ENCODE measurements at places on chromosomes 12 and 14.

- no peak for DNase-seq
Measured at GRCh38 chr12:48880647-48881046, 15.0 kb upstream of the RND1 start.

DNA sequence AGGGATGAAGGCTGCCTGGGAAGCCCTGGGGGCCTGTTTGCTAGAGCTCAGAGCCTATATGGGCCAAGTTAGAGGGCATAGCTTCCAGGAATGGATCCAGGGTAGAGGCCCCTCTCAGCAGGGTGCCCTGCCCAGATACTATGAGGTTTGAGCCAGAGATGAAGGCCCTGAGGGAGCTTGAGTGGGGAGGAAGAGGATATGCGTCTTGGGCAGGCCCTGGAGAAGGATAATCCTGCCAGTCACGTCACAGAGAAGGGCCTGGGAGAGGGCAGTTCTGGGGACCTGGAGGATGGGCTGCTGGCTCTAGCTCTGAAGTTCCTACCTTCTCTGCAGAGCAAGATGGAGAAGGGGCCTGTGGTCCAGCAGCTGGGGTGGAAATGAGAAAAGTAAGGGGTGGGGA, 5.9 kb upstream of the CACNB3 start:
- no peak for DNase-seq

DNA sequence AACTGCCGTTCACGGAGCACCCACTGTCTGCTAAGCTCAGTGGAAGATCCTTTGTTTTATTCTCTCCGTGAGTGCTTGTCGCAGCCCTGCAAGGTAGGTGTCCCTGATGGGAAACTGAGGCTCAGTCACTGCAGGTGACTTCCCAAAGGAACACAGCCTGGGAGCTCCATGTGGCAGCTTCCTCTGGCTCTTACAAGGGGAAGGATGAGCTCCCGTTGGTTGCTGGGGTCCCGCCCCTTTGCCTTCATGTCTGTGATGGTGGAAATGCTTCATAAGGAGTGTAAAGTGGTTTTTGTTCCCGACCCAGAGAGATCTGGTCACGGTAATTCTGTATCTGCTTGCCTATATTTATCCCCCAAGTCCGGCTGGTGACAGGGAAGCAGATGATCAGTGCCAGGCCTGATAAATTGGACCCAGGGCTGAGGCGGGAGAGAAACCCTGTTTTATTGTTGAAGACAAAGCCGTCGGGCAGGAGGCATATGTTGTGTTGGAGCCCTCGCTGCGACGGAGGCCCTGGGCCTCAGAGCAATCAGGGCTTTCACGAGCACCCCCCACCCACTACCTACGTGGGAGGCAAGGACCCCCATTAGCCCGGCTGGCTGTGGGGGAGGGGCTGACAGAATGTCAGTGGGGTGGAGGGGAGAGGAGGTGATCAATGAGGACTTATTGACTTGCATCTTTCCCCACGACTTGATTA, 91.9 kb downstream of the KIF26A start:
- no peak for DNase-seq

- DNase-seq = peak; percentile 77
Measured at GRCh38 chr12:14771651-14772137, 31.6 kb downstream of the WBP11 start.

GRCh38 chr12:99916555-99916954, 68.2 kb downstream of the ANKS1B start:
- DNase-seq = no peak

- no peak for DNase-seq
Measured at GRCh38 chr12:13918897-13919296, 62.5 kb downstream of the GRIN2B start.

Data from NCI-H1417 (cell line).